ENCODE measurements at places on chromosomes 12 and 14.

GRCh38 chr12:123369229-123369628, 4.6 kb upstream of the SBNO1 start:
- no peak for DNase-seq

DNA sequence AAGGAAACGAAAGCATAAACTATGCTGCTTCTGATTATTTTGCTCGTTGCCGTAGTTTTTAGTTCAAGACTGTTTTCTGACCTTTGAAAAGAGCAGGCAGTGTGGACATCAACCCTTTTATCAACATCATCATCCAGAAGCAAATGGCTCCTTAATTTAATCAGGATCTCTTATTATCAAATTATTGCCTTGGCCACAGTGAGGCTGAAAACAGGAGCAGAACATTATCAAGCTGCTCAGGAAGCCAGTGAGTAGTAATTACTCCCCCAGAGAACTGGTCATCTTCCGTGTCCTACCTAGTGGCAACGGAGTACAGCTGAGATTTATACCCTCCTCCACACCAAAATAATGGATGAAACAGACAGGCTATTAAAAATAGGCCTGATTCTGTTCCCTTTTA, 2.2 kb upstream of the DIABLO start:
- DNase-seq = no peak

DNA sequence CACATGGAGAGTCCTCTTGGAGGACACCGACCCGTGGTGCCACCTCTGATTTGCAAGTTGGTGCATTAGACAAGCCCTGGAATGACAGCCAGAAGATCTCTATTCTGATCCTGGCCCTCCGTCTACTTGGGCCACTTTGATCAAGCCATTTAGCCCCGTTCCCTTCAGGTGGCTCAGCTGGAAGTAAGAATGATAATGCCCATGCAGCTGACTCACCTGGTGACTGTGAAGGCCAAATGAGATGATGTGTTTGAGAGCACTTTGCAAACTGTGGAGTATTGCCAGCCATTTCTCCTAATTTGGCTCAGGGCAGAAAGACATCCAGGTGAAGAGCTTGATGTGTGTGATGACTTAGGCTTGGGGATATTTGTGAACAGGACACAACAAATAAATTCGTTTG, 165.9 kb downstream of the ETV6 start:
- DNase-seq = no peak

DNA sequence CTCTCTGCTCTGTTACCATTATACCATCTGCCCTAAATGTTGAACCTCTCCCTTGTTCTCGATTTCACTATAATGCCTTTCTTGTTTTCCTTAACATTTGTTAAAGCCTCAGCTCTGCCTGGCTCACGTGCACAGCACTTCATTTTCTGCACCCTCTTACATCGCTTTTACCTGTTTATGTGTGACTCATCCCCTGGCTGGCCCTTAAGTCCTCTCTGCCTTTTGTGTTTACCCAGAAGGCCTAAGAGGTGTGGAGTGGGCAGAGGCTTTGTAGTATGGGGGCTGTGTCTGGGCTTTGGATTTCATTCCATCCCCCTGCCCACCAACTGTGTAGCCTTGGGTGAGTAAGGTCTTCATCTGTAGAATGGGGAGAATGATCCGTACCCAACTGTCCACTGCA, 36.5 kb downstream of the UBE3B start:
- DNase-seq = no peak

- DNase-seq = no peak
Measured at GRCh38 chr12:43273467-43273866, 278.5 kb downstream of the ADAMTS20 start.
